Stimulated activated CD8-positive, alpha-beta memory T cell treated with anti-CD3 and anti-CD28 coated beads, Interleukin-4, amount 100 ng/mL, for 1 hour (primary cell): ENCODE measurements at places on chromosomes 13 and 19.

- DNase-seq, result no peak
These were observed 37.7 kb upstream of the PDCD5 start for GRCh38 chr19:32543115-32543900.

- DNase-seq, result no peak
These were observed 23.2 kb downstream of the RFX2 start for GRCh38 chr19:6087074-6087571.

DNA sequence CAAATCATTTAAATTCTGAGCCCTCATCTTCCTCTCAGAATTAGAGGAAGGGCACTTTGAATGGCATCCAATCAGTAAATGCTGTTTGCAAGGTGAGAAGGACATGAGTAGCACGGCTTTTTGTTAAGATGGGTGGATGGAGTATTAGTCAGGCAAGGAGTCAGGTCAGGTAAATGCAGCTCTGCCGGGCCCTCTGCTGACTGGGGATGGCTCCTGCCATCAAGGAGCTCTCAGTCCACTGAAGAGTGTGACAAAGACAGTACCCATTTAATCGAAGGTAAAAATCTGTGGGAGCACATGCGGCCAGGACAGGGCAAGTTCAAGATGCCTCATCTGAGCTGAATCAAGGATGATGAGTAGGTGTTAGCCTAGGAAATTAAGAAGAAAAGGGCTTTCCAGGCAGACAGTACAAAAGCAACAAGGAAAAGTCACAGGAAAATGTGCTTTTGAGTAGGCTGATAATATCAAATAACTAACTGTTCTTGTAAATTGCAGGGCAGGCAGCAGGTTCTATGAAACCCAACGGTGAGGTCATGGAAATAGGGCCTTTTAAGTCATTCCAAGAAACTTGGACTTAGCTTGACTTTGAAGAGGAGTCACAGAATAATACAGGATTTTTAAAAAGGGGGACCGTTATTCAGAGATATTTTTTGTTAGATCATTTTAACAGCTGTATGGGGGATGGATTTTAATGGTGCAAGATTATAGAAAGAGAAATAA lies 670.5 kb upstream of the ARGLU1 start:
- no peak for DNase-seq

DNA sequence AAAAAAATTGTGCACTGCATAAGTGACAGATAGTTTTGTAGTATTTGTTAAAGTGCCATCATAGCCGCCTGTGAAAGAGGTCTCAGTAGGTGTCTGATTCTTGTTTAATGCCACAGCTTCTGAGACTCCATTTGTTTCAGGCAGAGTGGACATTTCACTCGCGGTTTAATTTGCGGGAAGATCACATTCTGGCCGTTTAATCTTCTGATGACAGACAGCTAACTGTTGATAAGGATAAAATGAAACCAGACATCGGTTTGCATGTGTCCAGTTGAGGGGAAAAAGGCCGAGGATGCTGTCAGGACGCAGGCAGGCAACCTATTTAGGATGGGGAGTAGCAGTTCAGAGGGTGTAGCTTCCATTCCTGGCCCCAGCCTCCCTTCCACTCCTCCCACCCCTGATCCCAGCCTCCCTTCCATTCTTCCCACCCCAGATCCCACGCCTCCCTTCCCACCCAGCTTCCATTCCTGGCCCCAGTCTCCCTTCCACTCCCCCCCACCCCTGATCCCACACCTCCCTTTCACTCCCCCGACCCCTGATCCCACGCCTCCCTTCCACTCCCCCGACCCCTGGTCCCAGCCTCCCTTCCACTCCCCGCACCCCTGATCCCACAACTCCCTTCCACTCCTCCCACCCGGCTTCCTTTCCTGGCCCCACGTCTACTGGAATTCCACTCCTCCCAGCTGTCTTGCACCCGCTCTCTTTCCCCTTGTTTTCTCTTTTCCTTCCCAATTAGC lies 23.8 kb downstream of the ATP11A start:
- no peak for DNase-seq

GRCh38 chr19:3094601-3095440 lies 659 bp downstream of the GNA11 start:
- no peak for DNase-seq

DNA sequence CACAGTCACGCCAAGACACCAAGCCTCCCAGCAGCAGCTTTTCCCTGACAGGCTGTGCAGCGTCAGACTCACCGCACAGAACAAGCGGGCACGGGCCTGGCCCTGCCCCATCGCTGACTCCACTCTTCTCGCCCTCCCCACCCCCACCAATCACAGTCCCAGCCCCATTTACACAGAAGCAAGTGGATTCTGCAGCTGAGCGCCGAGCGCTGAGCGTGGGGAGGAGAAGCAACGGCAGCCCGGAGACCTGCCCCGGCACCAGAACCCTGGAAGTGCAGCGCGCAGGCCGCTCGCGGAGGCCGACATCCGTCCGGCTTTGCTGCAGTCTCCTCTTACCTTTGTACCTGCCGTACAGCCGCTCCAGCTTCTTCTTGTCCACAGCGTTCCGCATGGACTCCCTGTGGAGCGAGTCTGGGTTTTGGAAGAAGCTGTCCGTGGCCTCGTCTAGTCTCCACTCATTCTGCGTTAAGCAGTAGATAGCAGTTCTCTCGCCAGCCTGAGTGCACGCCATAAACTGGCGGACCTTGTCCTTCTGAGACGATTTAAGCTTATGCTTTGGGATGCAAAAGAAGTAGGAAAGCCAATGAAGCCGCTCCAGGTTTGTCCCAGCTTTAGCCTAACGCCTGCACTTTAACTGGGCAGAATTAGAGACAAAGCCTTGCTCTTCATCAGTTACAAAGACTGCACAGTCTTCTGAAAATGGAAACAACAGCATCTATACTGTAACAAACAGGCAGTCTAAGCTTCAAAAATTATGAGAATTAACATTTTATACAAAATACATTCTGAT lies 6.8 kb downstream of the DCUN1D2 start:
- DNase-seq, result no peak

DNA sequence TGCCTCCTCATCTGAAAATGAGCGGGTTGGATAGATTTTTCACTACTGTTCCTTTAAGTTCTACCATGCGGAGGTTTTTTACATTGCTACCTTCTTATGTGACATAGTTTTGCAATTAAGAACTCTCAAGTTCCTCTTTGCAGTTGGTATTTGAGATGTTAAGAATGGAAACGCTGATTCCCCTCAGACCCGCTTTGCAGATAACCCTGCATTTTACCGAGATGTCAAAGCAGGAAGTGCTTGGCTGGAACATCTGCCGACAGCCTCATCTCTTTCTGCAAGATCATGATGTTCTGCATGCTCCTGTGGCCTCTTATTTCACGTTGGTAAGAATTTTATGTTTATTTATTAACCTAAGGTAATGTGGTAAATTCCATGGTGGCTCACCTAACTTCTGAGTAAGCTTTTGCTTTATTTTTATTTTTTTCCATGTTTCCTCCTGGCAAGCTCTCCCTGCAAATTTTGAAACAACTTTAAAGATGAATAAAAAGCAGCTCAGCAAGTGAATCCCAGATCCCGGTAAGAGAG lies 22.5 kb downstream of the PABPC3 start:
- no peak for DNase-seq

- DNase-seq, result no peak
These were observed at the start of gene PTGIR for GRCh38 chr19:46624958-46625661. Gene PTGIR, minus strand, starts transcription at chr19:46625089. Its CDS starts 864 bp downstream, at chr19:46624225.

DNA sequence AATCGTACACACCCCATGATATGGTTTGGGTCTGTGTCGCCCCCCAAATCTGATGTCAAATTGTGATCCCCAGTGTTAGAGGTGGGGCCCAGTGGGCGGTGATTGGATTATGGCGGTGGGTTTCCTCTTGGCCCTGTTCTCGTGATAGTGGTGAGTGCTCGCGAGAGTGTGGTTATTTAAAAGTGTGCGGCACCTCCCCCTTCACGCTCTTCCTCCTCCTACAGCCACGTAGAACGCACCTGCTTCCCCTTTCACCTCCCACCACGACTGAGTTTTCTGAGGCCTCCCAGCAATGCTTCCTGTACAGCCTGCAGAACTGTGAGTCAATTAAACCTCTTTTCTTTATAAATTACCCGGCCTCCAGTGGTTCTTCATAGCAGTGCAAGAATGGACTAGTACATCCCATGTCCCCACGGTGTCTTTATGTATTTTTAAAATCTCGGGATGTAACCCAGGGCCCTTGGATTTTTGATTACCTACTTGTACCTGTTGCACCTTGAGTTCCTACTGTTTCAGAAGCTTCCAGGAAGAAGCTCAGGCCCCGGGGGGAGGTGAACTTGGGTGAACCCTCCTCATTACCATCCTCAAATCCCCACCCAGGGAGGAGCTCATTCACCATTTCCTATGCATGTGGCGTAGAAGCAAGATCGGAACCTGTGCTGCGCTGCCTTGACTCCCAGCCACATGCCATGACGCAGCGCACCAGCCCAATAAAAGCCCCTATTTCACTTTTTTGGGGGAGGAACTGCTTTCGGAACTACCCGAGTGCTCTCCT lies 52.4 kb downstream of the TEX29 start:
- DNase-seq, result no peak

GRCh38 chr19:21398851-21399250 lies 1.9 kb downstream of the ZNF493 start:
- DNase-seq, result no peak

GRCh38 chr13:43749503-43749902 lies 37.3 kb downstream of the ENOX1 start:
- no peak for DNase-seq

GRCh38 chr13:36804588-36804987 lies 14.4 kb upstream of the RFXAP start:
- no peak for DNase-seq

DNA sequence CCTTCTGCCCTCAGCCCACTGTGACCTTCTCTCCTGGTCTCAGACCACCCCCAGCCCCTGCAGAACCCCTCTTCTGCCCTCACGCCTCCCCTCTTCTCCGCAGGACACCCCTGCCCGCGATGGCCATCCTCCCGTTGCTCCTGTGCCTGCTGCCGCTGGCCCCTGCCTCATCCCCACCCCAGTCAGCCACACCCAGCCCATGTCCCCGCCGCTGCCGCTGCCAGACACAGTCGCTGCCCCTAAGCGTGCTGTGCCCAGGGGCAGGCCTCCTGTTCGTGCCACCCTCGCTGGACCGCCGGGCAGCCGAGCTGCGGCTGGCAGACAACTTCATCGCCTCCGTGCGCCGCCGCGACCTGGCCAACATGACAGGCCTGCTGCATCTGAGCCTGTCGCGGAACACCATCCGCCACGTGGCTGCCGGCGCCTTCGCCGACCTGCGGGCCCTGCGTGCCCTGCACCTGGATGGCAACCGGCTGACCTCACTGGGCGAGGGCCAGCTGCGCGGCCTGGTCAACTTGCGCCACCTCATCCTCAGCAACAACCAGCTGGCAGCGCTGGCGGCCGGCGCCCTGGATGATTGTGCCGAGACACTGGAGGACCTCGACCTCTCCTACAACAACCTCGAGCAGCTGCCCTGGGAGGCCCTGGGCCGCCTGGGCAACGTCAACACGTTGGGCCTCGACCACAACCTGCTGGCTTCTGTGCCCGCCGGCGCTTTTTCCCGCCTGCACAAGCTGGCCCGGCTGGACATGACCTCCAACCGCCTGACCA lies 3.3 kb downstream of the LRFN3 start:
- no peak for DNase-seq

GRCh38 chr13:73913751-73914518 lies 220.3 kb downstream of the KLF12 start:
- DNase-seq, result no peak

DNA sequence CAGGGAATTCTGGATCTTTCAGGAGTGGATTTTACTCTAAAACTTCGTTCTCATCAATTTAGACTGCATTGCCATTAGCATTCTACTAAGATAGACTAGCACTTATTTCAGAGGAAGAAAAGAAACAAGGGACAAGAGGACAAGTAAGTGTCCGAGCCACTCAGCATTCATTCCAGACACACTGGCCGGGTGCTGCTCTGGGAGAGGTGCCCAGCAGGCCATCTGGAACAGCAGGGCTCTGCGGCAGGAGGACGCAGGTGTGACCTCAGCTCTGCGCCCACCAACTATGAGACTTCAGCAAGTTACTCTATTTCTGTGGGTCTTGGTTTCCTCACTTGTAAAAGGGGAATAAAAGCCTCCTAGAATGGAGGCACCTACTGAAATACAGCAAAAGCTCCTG lies 4.2 kb downstream of the EPS15L1 start:
- no peak for DNase-seq

GRCh38 chr13:27398360-27398759 lies 26.1 kb upstream of the GTF3A start:
- no peak for DNase-seq

DNA sequence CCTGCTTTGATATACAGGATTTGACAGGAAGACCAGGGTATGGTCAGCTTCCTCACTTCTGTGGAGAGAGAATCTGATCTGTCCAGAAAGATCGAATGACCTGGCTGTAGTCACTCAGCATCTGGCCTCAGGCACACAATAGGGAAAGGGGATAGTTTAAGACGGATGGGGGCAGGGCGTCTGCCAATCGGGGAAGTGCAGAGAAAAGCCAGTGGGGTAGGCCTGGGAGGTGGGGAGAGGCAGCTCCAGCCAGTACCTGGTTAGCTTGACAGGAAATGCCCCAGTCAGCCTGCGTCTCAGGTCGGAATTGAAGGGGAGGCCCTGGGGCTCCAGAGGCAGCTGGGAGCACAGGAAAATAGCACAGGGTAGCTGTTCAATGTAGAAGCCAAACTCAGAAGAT lies 12.4 kb downstream of the ZNF444 start:
- no peak for DNase-seq

DNA sequence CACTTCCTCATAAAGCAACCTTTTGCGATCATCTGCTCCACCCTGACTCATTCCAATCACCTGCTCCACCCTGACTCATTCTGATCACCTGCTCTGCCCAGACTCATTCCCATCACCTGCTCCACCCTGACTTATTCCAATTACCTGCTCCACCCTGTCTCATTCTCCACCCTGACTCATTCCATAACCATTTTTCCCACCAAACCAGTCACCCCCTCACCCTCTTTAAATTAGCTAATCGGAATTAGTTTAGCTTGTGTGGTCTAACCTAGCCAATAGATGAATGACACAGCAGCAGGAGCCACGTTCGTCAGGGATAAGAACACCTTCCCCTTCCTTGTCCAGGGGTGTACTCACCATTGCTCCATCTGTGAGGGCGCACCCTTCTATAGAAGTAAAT lies 134.0 kb downstream of the COG6 start:
- no peak for DNase-seq

DNA sequence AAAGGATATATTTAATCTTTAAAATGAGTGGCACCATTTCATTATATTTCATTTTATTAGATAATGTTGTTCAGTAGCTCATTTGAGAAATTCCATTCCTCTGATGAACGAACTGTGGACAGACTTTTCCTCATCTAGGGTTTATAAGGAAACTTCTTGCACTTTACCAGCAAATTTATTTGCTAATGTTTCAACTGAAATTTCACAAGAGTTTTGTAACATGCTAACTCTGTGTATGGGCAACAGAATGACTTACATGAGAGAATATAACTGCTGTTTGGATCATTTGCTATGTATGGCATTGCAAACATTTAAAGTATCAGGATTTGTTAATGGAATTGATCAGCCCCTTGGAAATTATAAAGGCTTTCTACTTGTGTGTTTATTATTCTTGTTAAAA lies 3.7 kb upstream of the IRS2 start:
- DNase-seq, result no peak

DNA sequence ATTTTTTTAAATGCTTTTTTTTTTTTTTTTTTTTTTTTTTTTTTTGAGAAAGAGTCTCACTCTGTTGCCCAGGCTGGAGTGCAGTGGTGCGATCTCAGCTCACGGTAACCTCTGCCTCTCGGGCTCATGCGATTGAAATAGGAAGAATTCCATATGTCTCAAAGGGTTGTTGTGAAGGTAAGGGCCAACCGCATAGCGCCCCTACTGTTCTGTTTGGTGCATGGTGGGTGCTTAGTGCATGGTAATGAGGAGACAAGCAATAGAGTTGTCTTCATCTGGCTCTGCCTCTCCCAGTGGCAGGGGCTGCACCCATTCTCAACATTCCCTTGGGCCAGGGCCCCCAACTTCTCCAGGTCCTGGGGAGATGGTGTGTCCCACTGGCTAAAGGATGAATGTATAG lies 68.7 kb downstream of the RASL11A start:
- no peak for DNase-seq
